Activated naive CD4-positive, alpha-beta T cell (primary cell): ENCODE measurements at places on chromosomes 7 and 10.
A peak's percentile ranks its signal among the peaks of the same experiment; 100 is the strongest.

GRCh38 chr7:7897509-7897908 lies 71.1 kb upstream of the GLCCI1 start:
- DNase-seq = no peak

DNA sequence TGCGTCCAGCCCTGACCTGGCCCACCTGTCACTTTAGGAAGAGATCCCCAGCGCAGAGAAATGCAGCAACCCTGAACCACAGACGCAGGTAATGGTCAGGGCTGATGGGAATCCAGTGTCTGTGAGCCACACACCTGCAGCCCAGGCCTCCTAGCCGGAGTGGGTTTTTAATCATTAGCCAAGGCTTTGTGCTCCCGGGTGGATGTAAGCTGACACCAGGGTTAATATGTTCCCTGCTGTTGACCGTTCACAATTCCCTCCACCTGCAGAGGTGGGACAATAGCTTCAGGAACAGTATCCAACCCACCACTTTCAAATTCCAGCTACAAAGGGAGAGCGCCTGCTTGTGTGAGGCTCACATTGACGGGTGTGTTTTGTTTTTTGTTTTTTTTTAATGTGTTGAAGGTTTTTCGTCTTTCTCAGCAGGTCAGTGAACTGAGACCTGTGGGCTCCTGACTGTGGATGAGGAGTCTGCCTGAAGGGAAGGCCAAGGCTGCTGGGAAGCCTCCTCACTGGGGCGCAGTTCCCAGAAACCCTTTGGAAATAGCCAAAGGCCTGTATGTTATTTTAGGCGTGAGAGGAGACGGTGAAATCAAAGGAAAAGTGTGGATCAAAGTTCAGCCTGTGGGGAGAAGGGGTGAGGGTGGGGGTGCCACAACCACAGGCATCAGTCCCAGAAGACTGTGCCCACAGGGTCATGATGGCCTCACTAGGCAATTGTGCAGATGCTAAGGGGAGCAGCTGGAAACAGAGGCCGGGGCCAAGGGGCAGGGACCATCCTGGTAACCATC lies 111.1 kb downstream of the TNS3 start:
- DNase-seq = no peak

GRCh38 chr7:120920034-120920433 lies 30.5 kb upstream of the ING3 start:
- DNase-seq = no peak

- no peak for DNase-seq
These were observed 897.8 kb downstream of the CNTNAP2 start for GRCh38 chr7:147014286-147014955.

DNA sequence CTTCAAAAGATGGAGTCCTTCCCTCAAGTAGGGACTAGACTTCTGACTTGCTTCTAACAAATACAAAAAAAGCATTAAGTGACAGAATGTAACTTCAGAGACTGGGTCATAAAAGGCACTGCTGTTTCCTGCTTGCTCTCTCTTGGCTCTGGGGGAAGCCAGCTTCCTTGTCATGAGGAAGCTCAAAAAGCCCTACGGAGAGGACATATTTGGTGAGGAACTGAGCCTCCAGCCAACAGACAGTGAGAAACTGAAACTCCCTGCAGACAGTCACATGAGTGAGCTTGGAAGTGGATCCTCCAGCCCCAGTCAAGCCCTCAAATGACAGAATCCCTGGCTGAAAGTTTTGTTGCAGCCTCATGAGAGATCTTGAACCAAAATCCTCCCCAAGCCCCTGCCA lies 26.3 kb upstream of the SLC35G1 start:
- no peak for DNase-seq

- no peak for DNase-seq
These were observed 15.0 kb downstream of the PDLIM1 start for GRCh38 chr10:95275726-95276366.

DNA sequence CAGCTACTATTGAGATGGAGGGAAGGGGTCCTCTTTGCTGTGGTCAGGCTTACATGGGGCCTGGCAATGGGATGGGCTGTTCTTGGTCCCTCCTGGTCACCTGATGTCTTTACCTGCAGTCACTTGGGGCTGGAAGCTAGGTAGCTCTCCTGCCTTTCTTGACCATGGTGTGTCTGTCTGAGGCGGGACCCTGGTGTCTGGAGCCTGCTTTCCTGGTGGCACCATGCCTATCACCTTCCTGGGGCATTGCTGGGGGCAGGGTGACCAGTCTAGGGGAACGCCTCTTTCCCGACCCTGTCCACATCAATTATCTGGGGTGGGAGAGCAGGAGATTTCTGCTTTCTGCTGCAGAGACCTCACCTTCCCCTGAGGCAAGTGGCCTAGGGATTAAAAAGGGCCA lies 55.6 kb downstream of the ARHGAP22 start:
- DNase-seq = no peak

- no peak for DNase-seq
These were observed 565.8 kb upstream of the ADARB2 start for GRCh38 chr10:2303169-2303568.

- DNase-seq = no peak
These were observed 28.9 kb downstream of the PARP12 start for GRCh38 chr7:140033779-140034363.

GRCh38 chr10:112955582-112956421 lies 5.8 kb downstream of the TCF7L2 start:
- no peak for DNase-seq

GRCh38 chr7:84746353-84746752 lies 440.5 kb downstream of the SEMA3D start:
- DNase-seq = no peak

- DNase-seq = no peak
These were observed 44.2 kb upstream of the PRSS58 start for GRCh38 chr7:142301923-142302550.

GRCh38 chr10:129033790-129034272 lies 433.2 kb upstream of the MGMT start:
- no peak for DNase-seq

GRCh38 chr7:80942261-80943041 lies 23.6 kb upstream of the SEMA3C start:
- DNase-seq = no peak

DNA sequence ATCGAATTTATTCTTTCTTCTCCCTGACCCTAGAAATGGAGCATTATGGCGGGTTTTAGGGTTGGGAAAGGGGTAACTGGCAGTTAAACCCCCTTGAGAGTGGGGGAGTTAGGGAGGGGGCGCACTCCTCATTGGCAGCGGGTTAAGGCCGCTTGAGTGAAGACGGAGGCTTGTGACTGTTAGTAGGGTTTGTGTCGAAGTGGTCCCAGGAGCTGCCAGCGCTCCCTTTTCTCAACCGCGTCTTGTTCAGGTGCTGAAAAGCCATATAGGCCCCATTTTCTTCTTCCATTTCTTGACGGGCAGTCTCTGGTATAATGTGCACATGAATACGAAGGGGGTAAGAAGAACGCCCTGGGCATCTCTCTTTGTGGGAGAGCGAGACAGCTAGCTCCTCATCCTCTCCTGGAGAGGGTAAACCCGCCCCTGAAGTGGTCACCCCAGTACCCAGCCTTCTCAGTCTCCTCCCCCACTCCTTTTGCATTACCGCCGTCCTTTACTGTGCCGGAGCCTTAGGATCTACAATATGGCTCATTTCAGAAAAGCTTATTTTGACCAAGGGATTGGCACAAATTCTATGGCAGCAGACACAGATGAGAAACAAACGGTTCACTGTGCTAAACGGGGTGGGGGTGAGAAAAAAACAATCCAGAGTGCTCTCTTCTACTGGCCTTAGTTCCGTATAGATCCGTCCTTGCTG lies 836 bp downstream of the KMT2E start:
- DNase-seq = peak; percentile 36

GRCh38 chr10:30903397-30904138 lies 128.1 kb downstream of the ZNF438 start:
- DNase-seq = no peak

- no peak for DNase-seq
These were observed 148.7 kb upstream of the PPP2R2D start for GRCh38 chr10:131751827-131752775.

DNA sequence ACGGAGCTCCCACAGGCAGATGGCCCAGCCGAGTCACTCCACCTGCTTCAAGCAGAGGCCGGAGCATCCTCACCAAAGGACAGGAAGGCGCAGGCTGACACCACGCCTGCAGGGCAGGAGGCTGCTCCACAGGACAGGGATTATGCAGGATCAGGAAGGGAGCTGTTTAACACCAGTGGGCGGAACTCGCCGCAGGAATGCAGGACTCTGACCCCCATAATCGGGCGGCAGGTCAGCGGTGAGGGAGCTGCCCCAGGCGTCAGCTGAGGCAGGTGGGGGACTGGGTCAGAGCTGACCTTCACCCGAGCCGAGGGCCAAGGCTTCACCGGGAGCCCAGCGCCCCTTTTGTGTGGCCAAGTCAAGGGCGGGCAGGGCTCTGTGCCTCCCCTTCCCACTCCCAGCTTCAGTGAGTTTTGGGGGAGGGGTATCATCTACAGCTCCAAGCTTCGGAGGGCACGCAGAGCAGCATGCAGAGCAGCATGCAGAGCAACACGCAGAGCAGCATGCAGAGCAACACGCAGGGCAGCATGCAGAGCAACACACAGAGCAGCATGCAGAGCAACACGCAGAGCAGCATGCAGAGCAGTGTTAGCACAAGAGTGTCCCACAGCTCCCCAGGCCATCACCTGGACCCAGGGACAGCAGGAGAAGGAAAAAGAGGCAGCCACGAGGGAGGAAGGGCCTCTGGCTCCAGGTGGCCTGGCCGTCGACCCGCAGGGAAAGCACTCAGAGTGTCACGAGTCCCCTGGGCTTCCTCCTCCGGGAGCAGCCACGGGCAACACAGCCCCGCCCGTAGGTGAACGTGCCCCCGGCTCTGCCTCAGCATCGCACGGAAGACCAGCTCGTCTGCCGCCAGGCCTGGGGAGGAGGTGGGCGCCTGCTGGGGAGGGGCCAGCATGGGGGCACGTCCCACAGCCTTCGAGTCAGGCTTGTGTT lies 151.7 kb upstream of the PPP2R2D start:
- DNase-seq = no peak

DNA sequence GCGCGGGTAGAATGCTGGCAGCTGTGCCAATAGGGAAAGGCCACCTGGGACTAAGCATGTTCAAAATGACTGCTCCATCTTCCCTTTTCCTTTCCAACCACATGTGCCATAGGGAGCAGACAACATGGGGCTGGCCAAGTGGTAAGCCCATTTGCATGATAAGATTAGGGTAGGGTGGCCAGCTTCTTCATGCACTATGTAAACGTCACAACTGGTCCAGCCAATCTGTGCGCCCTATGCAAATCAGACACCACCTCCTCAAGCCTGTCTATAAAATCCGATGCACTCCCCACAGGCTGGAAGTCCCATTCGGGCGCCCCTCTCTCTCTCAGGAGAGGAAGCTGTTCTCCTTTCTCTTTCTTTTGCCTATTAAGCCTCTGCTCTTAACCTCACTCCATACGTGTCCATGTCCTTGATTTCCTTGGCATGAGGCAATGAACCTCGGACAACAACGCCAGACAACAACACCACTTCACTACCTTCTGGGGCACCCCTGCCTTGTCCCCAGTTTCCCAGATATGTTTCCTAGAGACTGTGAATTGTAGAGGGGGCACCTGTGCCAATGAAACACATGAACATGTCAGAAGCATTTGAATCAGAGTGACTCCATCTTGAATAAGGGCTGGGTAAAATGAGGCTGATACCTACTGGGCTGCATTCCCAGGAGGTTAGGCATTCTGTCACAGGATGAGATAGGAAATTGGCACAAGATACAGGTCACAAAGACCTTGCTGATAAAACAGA lies 19.1 kb upstream of the EXOC6 start:
- no peak for DNase-seq

DNA sequence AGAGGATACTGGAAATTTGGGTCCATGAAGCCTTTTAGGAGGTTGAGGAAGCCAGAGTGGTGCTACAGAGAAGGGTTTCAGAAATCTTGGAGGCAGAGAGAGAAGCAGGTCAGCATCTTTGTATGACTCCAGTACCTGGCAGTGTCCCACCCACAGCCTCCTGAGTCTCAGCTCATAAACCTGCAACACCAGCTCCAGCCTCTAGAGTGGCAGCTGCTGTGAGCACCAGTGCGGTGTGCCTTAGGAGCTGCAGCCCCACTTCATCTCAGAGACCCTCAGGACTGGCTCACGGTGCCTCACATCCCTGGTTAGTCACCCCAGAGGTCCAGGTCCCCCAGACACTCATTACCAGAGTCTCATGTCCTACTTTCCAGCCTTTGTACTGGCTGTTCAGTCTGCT lies 84.8 kb upstream of the PRKAR2B start:
- no peak for DNase-seq

- DNase-seq = no peak
These were observed 18.8 kb downstream of the NEBL start for GRCh38 chr10:20877986-20878983.

- DNase-seq = no peak
These were observed 26.4 kb upstream of the KLF6 start for GRCh38 chr10:3811291-3811870.

- DNase-seq = no peak
These were observed 38.3 kb downstream of the LRRC72 start for GRCh38 chr7:16564909-16565426.

GRCh38 chr7:16298221-16298620 lies 123.1 kb downstream of the CRPPA start:
- no peak for DNase-seq

GRCh38 chr7:139252451-139252850 lies 21.4 kb downstream of the UBN2 start:
- no peak for DNase-seq

DNA sequence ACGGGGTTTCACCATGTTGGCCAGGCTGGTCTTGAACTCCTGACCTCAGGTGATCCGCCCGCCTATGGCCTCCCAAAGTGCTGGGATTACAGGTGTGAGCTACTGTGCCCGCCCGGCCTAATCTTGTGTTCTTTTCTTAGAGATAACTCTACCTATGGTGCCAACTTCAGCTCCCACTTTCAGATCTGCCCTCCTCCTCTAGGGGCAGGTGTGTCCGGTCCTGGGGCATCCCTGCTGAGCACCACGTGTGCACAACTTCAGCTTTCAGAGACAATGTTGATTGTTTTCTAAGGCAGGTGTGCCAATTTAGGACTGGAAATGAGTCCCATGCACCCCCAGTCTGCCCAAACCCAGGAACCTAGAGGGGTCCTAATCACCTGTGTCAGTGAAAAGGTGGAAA lies 18.5 kb upstream of the FXYD4 start:
- no peak for DNase-seq

DNA sequence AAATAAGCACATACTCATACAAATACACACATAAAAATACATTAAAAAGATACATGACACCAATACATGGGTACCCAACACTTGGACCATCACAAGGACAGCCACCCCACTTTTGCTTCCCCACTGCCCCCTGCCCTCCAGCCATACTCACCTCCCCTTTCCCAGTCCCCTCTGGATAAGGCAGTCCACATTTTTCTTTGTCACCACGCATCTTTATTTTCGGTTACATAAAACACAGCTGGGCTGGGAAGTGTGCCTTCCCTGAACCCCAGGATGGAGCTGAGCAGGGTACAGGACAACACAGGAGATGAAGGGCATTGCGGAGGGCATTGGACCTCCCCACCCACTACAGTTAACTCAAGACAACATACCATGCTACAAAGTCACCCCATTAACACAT lies 1.1 kb upstream of the HOXA3 start:
- no peak for DNase-seq

- DNase-seq = no peak
These were observed 13.7 kb downstream of the ADAP1 start for GRCh38 chr7:940599-941408.
